ENCODE measurements at places on chromosomes 1 and 21.
A peak's percentile ranks its signal among the peaks of the same experiment; 100 is the strongest.

GRCh38 chr1:183048087-183049085, 25.2 kb downstream of the LAMC1 start:
- DNase-seq: no peak

GRCh38 chr1:147491098-147491497, 50.2 kb upstream of the BCL9 start:
- DNase-seq: no peak

GRCh38 chr1:151972542-151973248, 21.0 kb downstream of the S100A10 start:
- DNase-seq: peak; percentile 19

GRCh38 chr1:30110846-30111245, 612.5 kb downstream of the MATN1 start:
- no peak for DNase-seq

GRCh38 chr1:82919837-82920236, 1079.1 kb downstream of the TTLL7 start:
- DNase-seq: no peak

- no peak for DNase-seq
These were observed 132.5 kb upstream of the KAZN start for GRCh38 chr1:14466006-14466405.

- DNase-seq: no peak
These were observed 35.5 kb downstream of the OVGP1 start for GRCh38 chr1:111392042-111392441.

- DNase-seq: no peak
These were observed 7.4 kb downstream of the GPR137B start for GRCh38 chr1:236149696-236150228.

DNA sequence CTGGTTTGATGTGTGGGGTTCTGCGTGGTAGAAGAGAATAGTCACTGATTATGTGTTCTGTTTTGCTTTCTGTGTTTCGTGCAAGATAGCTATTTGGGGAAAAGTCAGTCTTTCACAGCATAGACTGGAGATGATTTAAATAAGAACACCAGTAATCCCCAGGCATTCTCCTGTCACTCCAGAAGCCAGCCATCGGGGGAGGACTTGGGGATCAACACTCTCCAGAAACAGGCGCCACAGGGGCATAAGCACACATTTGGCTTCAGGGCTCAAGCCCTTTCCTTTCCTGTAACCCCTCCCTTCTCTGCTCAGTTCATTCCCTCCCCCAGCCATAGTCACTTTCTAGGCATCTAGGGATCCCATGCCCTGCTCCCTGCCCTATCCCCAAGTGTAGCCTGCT, 97.3 kb upstream of the BEND5 start:
- DNase-seq: no peak

DNA sequence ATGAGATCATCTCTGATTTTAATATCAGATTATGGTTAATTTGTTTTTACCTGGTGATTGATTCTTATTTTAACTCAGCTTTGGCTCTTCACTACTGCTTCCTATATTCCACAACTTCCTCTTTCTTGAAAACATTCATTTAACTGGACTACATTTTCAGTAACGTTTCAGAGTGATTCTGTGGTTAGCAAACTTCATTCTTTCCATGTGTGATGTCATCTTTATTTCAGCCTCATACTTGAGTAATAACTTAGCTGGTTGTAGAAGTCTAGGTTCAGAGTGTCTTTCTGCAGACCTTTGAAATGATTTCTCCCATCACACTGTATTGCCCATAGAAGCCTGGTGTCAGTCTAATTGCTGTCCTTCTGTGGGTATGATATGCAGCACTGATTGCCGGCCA, 36.0 kb upstream of the SLC35F3 start:
- DNase-seq: no peak

- no peak for DNase-seq
These were observed 2.6 kb upstream of the LDLRAP1 start for GRCh38 chr1:25540750-25541342.

GRCh38 chr1:159700312-159700711, 14.1 kb downstream of the CRP start:
- no peak for DNase-seq

- DNase-seq: no peak
These were observed 50.9 kb downstream of the SLC37A1 start for GRCh38 chr21:42564561-42564971.

DNA sequence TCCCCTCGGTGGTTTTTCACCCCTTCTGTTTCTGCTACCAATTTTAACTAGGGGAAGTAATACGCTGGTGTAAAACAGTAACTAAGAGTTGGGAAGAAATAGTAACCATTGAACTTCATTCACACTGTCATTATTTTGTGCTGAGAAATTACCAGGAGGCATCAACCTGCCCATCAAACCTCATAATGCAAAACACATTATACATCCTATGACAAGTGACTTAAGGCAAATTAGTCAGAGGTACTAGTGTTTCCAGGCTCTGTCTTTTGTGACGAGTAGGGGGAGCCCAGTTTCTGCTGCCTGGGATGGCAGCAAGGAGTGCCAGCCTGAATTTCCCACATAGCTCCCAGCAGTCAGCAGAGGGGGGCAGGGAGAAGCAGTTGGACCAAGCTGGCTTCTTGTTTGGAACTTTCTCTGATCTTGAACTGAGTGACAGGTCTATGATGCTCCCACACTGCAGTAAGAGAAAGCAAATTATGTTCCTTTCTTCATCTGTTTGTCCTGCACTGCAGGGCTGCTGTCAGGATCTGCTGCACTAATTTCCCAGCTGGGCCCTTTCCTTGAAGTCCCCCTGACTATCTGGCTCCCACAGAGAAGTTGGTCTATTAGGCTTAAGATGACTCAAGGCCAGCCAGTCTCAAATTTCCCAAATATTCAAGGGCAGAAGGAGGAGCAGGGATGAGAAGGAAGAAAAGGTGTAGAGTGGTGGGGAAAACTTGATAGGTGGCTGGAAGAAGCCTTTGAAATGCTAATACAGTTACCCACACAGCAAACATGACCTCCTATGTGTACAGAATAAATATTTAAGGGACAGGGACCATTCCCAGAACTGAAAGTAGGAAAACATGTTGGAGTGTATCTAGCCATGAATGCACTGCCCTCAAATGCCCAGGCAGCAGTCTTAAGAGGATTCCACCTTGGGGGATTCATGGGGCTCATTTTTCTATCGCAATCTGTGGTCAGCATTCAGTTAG, 322.8 kb downstream of the SEC16B start:
- DNase-seq: no peak

DNA sequence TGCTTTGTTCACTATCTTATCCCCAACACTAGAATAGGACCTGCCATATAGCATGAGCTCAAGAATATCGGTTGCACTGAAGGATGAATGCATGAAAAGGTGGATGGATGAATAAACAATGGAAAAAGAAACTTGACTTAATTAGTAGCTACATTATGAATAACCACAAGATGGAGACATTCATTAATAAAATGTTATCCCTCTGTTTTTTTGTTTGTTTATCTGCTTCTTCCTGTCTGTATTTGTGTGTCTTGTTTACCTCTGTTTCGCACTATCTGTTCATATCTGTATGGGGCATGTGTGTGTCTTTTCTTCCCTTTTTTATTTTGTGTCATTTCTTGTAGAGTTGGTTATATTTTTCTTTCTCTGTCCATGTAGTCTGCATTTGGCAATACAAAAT, 1.1 kb upstream of the OR14I1 start:
- no peak for DNase-seq

- DNase-seq: no peak
These were observed 16.8 kb downstream of the SH3BP5L start for GRCh38 chr1:248808876-248809275.

- DNase-seq: no peak
These were observed 839.9 kb downstream of the LTN1 start for GRCh38 chr21:28152732-28153131.

- DNase-seq: no peak
These were observed 55.2 kb downstream of the UBR4 start for GRCh38 chr1:19154876-19155275.

GRCh38 chr1:95236784-95237575, 3.0 kb downstream of the RWDD3 start:
- no peak for DNase-seq

DNA sequence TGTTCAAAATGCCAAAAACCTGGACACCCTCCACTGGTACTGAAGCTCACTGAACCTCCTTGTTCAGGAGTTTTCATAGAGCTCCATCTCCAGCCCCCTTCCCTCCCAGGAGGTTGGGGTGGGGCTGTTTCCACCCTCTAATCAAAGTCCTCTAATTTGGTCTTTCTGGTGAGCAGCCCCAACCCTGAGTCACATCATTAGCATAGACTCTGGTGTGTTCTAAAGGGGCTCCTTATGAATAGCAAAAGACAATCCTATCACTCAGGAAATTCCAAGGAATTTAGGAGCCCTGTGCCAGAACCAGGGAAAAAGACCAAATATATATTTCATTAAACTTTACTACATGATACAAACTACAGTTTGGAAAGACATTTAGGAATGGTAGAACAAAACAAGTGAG, 13.2 kb upstream of the UBE4B start:
- no peak for DNase-seq

DNA sequence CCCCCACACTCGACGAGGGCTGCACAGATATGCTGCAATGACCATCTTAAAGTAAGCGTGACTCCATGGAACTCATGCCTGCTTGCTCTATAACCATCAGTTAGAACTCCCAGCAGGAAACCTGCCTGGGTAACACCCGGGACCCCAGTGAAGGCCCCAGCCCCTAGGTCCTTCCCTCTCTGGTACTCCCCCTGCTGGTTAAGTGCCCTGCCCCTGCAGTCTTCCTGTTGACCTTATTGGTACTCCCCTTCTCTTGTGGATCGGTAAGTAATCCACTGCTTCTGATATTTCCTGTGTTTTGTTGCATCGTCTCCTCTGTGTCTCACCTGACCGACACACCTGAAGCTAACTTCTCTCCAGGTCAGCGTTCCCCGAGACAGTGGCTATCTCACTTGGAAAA, 104.8 kb upstream of the COG2 start:
- DNase-seq: no peak

- DNase-seq: no peak
These were observed 1.5 kb upstream of the RUNX1 start for GRCh38 chr21:35050348-35051286.

DNA sequence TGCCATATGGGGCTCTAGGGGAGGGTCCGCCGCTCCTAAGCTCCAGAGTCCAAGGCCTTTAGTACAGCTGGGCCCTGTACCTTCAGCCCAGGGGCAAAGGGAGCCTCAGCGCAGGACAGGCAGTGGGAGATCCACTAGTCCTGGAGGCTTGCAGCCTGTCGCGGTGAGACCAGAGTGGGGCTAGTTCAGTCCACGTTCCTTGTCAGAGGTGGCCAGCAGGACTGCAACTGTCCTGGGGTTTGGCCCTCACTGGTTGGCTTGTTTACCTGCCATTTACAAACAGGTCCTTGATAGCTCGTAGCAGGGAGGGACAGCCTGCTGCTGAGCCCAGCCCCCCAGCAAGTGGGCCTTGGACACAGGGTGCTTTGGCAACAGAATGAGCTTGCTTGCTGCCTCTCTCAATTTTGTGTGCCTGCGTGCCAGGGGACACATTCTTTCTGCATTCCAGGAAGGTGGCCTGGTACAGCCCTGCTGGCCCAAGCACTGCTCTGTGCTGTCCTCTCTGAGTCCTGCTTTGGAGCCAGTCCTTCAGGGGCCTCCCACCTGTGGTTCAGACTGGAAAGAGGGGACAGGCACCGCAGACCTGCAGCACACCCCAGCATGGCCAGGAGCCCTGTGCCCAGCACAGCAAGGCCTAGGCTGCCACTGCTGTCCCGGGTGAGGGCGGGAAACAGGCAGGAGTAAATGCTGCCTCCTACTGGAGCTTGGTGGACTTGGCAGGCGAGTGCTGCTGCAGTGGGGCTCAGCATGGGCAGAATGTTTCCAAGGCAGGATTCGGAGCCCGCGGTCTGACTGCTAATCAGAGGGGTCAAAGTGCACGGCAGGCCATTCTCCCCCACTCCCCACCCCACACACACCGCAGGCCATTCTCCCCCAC, 15.2 kb downstream of the H6PD start:
- peak; percentile 28 for DNase-seq

DNA sequence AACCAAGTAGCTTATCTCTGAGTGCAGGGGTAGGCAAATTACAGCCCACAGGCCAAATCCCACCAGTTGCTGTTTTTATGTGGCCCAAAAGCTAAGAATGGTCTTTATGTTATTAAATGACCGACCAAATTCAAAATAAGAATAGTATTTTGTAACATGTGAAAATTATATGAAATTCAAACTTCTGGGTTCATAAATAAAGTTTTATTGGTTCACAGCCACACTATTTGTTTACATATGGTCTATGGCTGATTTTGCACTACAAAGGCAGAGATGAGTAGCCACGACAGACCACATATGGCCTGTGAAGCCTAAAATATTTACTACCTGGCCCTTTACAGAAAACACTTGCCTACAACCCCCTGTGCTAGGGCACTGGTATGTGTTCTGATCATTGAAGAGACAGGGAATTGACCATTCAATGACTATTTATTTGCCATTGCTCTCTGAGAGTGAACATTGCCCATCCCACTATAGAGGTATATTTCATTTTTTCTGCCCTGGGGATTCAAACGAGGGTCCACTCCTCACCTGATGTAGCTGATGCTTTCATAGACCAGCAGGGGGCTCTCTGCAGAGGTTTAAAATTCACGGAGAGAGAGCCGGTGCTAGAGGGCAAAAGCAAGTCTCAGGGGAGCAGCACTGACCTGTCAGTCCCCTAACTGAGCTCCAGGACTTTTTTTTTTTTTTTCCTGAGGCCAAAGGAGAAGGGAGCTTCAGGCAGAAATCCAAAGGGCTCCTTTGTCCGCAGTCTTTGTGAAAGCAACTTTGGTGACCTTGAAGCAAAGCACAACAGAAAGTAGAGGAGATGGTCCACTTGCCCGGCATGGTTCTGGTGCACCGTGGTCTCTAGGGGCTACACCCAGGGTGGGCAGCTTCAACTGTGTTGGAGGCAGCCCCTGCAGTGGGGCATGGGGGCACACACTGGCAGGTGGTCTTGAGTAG, 7.3 kb upstream of the GNL2 start:
- DNase-seq: peak; percentile 23

GRCh38 chr1:67348586-67349252, 41.0 kb downstream of the IL12RB2 start:
- no peak for DNase-seq

DNA sequence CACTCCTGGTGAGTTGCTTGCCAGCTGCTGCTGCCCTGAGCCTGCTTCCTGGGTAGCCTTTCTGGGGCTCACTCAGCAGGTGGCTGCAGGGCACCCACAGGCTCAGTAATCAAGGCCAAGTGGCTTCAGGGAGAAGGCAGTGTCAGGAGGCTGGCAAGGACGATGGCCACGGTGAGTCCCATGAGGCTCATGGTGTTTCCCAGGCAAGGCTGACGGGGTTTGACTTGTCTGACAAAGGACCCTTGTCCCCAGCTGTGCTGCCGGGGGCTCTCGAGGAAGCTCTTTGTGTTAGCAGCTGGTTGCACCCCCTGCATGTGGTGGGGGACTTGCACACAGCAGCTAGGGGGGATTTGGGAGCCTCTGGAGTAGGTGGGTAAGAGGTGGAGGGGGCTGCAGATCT, 190.5 kb upstream of the C1orf174 start:
- DNase-seq: no peak

Data from activated naive CD4-positive, alpha-beta T cell treated with anti-CD3 and anti-CD28 coated beads, Interleukin-2, amount 50 U/mL, for 16 hours (primary cell).